CD4-positive, alpha-beta T cell treated with Interleukin-4 for 1 hour (primary cell): ENCODE measurements at places on chromosomes 7 and 10.

- DNase-seq = no peak
Observed at GRCh38 chr10:71542478-71542877, 145.8 kb downstream of the CDH23 start.

- peak; percentile 36 for DNase-seq
Observed at GRCh38 chr7:131546583-131547141, 9.8 kb downstream of the PODXL start.

GRCh38 chr10:52895059-52895458 is 122.5 kb upstream of the MBL2 start:
- DNase-seq = no peak

DNA sequence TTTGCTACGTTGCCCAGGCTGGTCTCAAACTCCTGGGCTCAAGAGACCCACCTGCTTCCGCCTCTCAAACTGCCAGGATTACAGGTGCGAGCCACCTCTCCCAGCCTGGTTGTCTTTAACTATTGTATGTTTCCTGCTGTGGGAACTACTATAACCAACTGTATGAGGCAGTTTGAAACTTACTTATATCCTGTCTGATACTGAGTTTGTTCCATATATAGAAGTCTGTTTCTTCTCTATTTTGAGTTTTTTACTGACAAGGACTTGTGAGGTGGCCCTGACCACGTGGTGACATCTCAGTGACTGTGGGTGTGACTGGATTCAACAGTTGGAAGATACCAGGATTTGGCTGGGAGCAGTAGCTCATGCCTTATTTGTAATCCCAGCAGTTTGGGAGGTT is 14.2 kb downstream of the FBH1 start:
- no peak for DNase-seq

DNA sequence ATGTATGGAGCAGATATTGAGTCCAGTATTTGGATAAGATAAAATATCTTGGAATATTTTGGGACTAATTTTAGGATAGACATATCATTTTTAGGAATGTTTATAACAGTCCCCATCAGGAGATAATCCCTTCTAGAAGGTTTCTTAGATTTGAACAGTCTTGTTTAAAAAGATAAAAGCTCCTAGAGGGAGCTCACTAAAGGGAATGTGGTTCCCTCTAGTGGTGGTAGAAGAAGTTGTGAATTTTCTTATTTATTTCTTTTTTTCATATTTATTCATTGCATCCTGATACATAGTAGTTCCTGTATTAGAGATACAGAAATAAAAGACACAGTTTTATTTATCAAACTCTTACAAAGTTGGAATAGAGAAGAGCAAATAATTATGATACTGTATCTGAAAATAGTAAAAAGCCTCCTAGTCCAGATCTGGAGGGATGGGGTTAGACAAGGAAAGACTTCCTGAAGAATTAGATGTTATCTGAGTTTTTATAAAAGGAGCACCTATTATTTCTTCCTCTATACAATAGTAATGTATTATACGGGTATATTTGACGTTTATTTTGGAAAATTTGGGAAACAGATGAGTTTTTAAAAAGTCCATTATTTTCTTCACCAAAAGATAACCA is 24.5 kb upstream of the KLF14 start:
- DNase-seq = no peak

- DNase-seq = no peak
Observed at GRCh38 chr10:5159126-5159525, 25.8 kb downstream of the AKR1C8 start.

GRCh38 chr10:101217044-101217425 is 12.2 kb downstream of the LBX1 start:
- no peak for DNase-seq

- no peak for DNase-seq
Observed at GRCh38 chr10:71622154-71622526, 97.4 kb downstream of the C10orf105 start.

DNA sequence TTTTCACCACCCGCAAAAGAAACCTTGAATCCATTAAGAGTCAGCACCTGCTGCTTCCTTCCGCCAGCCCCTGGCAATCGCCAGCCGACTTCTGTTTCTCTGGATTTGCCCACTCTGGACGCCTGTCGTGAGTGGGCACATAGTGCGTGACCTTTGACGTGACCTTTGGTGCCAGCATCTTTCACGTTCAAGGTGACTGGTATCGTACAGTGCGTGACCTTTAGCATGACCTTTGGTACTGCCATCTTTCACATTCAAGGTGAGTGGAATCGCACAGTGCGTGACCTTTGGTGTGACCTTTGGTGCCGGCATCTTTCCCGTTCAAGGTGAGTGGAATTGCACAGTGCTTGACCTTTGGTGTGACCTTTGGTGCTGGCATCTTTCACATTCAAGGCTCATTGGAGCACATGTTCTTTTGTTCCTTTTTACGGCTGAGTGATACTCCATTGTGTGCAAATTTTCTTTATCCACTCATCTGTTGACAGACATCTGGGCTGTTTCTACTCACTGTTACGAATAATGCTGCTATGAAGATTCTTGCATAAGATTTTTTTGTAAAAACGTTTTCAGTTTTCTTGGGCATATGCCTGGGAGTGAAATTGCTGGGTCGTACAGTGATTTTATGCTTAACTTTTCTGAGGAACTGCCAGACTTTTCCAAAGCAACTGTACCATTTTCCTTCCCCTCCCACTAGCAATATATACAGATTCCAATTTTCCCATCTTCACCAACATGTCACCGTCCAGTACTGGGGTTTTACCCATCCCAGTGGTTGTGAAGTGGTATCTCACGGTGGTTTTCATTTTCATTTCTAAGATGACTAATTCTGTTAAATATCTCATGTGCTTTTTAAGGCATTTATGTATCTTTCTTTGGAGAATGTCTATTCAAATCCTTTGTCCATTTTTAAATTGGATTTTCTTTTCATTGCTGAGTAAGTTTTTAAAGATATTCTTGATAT is 145.3 kb downstream of the DIP2C start:
- no peak for DNase-seq

- peak; percentile 14 for DNase-seq
Observed at GRCh38 chr7:17185690-17186070, 112.8 kb upstream of the AHR start.

DNA sequence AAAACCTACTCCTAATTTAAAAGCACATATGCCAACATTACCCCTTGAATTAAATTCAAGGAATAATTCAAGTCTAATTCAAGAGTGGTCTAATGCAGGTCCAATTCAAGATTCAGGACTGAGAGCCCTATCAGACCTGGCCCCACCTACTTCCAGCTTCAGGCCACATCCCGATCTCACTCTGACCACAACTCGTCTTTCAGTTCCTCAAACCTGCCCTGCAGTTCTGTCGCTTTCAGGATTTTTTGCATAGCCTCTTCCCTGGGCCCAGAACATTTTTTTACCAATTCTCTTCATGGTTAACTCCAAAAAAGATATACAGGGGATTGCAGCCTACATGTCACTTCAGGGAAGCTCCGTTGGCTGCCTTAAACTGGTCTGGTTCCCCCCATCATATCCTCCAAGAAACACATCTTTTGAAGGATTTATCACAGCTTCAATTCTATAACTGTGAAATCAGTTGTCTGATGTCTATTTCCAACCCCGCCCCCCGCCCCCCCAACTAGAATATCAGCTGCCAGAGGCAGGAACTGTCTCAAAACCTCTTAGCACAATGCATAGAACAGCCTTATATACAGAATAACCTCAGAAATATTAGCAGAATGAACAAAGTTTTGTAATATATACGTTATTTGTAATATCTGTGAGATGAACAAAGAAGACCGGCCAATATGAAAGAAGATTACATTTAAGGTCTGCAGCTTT is 20.8 kb downstream of the CCDC6 start:
- DNase-seq = no peak

- DNase-seq = no peak
Observed at GRCh38 chr7:83148776-83149175, 13.9 kb downstream of the PCLO start.

DNA sequence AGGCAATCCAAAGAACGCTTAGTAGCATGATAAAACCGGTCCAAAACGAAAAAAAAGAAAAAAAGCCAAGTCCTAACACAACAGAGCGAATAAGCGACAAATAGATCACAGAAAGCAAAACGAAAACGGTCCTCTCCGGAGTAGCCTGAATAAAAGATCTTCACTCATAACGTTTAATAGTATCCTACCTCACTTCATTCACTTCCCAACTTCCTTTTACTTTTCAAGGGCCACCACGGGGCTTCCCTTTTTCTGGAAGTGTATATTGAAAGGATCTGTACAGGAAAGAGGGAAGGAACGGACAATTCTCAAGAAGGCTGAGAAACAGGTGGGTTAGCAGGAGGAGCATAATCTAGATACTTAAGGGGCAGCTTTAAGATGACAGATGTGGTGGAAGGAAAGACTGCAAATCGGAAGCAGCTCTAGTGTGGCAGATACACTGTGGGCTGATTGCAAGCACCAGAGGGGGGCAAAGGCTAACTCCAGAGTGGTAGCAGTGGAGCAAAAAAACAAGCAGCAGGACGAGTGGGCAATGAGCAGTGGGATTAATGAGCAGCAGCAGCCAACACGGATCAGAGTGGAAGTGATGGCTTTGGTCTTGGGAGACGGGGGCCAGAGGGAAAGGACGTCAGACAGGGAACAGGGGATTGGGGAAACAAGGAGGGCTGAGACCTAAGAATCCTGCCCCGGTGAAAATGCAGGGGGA is 866 bp downstream of the CNOT4 start:
- peak; percentile 39 for DNase-seq

- no peak for DNase-seq
Observed at GRCh38 chr7:152402384-152403250, 33.2 kb downstream of the KMT2C start.

GRCh38 chr7:74502216-74502891 is 48.6 kb downstream of the GTF2IRD1 start:
- no peak for DNase-seq

GRCh38 chr10:121294630-121295029 is 303.6 kb downstream of the FGFR2 start:
- DNase-seq = no peak

DNA sequence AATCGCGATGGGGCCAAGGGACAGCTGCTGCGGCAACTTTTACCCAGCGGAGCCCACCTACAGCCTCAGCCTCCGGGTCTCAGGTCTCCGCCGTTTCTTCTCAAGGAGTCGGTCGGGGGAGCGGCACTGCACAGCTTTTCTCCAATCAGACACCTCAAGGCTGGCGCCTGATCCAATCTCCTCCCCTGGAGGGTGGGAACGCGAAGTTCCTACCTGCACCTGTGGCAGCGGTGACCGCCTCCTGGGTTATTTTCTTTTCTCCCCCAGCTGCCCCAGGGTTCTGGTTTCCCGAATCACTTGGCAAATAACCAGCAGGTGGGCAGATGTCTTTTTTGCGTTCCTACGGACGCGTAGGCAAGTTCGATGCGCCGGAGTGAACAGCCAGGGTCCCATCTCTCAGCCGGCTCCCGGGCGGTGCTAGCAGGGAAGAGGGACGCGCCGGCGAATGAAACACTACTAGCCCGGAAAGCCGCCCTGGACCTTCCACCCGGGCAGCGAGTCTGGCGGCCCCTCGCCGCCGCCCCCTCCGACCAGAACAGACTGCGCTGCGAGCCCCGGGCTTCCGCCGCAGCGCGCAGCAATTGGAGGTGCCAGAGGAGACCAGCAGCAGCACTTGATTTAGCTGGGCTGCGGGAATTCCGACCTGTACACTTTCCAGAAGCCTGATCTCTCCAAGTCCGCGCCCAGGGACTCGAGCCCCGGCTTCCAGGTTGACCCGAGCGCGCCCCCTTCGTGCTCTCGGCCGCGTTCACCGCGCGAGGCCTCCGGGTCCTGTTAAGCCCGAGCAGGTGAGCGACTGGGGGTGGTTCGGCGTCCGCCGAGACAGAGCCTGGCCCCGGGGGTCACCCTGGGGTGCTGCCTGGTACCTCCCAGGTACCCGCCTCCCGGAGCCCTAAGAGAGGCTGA is at the start of gene PRR15:
PRR15 (plus strand) TSS at position 246 of the 906 bp plus-strand sequence. CDS start 2,495 bp downstream, outside the sequence.
- DNase-seq = no peak

DNA sequence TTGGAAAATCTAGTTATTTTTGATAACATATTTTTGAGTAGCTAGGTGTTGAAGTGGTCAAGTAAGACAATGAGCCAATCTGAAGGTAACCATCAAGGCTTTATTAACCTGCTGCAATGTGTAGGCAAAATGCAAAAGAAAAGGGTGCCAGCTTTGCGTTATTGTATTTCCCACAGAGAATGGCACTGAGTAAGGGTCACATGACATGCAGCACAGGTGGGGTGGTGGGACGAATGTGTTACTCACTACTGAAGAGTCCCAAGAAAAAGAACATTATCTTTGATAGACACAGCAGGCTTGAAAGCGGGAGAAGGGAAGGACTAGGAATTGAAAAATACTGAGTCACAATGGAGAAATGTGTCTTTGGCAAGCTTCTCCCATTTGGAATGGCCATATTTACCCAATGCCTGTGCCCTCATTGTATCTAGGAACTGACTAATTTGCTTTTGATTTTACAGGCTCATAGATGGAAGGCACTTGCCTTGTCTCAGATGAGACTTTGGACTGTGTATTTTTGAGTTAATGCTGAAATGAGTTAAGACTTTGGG is 898.6 kb upstream of the POT1 start:
- DNase-seq = no peak

- no peak for DNase-seq
Observed at GRCh38 chr7:33881316-33881715, 24.0 kb upstream of the BMPER start.

DNA sequence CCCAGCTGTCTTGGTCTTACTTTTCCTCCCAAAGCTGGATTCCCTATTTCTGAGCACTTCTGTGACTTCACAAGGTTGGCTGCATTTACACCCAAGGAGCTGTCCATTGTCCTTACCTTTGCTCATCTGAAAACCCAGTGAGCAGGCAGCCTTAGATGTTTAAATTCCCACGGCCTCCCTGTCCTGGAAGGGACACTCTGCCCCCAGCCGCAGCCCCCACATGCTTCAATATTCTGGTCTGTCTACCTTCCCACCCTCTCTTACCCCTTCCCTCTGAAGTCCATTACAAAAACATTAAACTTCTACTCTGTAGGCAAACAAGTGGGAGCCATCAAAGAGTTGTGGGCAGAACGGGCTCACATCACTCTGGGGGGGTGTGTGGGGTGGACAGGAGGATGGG is 73.8 kb upstream of the EFCAB10 start:
- no peak for DNase-seq

DNA sequence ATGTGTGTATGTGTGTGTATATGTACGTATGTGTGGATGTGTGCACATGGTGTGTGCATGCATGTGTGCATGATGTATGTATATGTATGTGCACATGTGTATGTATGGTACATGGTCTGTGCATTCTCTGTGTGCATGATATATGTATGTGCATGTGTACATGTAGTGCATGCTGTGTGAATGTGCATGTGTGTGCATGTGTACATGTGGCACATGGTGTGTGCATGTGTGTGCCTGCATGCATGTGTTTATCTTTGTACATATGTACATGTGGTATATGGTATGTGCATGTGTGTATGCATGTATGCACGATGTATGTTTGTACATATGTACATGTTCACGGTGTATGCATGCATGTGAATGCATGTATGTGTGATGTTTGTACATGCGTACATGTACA is 383.7 kb downstream of the TYW1 start:
- DNase-seq = no peak

DNA sequence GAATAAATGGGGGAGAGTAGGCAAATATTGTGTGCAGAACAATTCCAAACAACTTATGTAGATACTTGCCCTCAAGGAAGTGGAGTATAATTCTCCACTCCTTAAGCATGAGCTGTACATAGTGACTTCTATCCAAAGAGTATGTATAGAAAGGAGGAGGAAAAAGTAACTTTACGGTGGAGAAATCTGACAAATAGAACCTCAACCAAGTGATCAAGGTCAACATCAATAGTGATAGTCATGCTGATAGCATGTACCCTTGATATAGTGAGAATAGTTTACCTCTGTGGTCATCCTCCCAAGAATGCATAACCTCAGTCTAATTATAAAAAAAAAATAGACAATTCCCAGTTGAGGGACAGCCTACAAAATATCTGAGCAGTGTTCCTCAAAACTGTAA is 89.1 kb upstream of the NANOS1 start:
- no peak for DNase-seq

- DNase-seq = no peak
Observed at GRCh38 chr10:86792461-86793167, 36.2 kb downstream of the BMPR1A start.
